ENCODE measurements at places on chromosomes 16 and 17. TPM values are rescaled to one million over a fixed set of nuclear protein-coding genes. Genes with fewer than 3 reads are reported as not detected.

DNA sequence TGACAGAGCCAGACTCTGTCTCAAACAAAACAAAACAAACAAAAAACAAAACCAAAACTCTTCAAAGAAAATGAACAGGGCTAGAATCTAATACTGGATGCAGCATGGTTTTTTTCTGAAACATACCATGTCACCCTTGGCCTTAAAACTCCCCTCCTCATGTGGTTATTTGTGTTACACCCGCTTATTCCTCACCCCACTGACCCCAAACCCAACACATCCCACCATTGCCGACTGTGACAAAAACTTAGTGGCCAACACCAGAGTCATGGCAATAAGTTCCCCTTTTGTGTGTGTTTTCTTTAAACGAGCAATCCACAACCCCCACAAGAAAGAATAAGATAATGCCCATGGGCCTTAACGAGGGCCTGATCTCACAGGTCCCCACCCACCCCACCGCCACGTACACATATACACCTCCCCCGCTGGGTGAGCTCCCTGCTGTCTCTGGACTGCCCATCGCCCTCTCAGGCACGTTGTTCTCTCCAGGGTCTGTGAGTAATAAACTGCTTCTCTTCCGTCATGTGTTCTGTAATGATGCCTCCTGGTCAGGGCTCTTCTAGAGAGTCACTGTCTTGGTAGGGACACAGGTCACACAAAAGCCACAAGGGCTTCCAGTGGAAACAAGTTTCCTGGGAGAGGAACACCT, 16.8 kb upstream of the ENGASE start:
- no peak for DNase-seq

DNA sequence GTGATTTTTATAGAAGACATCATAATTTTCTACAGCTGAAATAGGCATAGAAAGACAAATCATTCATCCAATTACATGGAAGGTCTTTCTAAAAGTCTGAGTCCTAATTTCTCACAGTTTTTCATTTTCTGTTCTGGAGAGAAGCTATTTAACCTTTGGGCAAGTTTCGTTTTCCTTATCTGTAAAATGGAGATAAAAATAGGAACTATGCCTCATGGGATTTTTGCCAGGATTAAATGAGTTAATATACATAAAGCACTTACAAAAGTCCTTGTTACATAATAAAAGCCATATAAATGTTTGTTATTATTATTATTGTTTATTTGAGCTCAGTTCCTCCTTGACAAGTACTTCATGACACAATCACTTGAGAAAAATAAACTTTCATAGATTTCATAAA, 121.4 kb downstream of the SKAP1 start:
- no peak for DNase-seq

Gene CACNG4
- 17.2 TPM for total RNA-seq

GRCh38 chr17:75542728-75543336, 17.3 kb downstream of the LLGL2 start:
- no peak for DNase-seq
